ENCODE measurements at places on chromosomes 16 and 17.

DNA sequence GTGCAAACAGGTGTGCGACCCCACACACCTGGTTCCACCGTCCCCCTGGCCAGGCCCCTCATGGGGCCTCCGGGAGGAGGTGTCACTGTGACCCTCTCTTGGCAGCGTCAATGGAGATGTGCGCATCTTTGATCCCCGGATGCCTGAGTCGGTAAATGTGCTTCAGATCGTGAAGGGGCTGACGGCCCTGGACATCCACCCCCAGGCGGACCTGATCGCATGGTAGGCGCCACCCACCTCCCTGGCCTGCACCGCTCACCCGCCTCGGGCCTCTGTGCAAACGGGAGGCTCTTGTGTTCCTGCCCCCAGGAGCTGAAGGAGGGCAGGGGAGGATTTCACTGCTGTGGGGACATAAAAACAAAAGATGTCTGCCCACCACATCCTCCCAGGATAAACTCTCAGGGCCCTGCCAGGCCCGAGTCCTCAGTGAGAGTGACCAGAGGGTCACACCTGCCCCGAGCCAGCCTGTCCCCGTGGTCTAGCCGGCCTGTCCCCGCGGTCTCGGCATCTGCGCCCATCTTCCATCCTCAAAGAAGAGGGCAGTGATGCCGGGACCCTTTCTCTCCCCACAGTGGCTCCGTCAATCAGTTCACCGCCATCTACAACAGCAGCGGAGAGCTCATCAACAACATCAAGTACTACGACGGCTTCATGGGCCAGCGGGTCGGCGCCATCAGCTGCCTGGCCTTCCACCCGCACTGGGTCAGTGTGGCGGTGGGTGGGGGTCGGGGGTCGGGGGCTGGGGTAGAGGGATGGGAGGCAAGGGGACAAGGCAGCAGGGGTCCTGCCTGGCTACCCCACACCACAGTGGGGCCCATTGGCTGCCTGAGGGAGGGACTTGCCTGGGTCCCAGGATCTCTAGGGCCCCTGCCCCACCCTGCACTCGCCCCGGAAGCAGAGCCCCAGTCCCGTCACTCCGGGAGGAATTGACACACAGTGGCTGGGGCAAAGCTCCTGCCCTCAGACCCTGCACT lies 29.0 kb upstream of the CHMP6 start:
- DNase-seq, result no peak

DNA sequence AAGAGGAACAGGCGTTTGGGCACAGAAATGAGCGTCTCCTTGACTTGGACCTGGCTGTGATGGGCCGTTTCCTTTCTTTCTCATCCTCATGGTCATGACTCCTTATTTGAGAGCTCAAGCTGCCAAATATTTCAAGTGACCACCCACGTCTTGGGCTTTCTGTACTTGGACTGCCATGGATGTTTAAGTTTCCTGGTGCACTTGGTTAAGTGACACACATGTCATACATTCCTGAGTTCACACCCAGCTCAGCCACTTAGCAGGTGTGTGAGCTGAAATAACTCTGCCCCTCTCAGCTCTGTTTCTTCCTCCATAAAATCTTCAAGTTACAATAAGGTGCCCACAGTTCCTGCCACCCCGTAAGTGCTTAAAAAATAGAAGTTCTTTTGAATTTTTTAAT lies 114.5 kb downstream of the CLEC16A start:
- no peak for DNase-seq

GRCh38 chr16:68328151-68328859 lies 17.5 kb downstream of the PRMT7 start:
- peak; percentile 73 for DNase-seq

GRCh38 chr16:10987361-10988163 lies 43.2 kb downstream of the CLEC16A start:
- no peak for DNase-seq

- DNase-seq, result no peak
Measured at GRCh38 chr17:9451934-9452333, 123.7 kb downstream of the STX8 start.

- no peak for DNase-seq
Measured at GRCh38 chr17:37124821-37125173, 176.0 kb downstream of the AATF start.

DNA sequence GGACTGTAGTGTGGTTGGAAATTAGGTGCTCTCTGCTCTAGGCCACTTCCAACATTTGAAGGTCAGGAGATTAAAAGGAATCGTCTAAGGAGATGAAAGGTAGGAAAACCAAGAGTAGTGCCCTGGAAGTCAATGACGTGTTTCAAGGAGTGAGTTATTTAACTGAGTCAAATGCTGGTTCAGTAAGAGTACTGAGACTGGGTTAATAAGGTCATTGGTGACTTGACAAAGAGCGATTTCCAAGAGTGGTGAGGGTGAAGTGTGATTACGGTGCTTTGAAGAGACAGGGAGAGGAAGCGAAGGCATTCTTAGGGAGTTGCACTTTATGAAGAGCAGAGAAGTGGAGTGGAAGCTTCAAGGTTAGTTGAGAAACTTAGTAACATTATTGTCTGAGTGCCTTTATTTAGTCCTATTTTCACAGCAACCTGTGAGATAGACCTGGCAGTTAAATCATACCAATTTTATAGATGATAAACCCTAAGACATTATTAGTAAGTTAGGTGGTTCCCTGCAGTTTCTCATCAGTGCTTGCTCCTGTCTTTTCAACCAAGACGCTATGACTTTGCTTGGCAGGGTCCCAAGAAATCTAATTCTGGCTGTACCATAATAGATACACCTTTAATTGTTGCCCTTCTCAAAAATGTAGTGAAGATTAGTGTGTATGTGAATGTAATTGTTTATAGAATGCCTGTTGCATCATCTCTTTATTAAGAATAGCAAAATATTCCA lies 5.9 kb downstream of the ZNF207 start:
- DNase-seq, result no peak
